ENCODE measurements at places on chromosomes 16 and 17.
A peak's percentile ranks its signal among the peaks of the same experiment; 100 is the strongest.

- no peaks in the 10 kb centered on the region for H3K36me3 ChIP-seq
- no peak overlapping the region for H3K27ac ChIP-seq
- no peak for DNase-seq
These were observed 95.4 kb downstream of the CPPED1 start for GRCh38 chr16:12708266-12708665.

DNA sequence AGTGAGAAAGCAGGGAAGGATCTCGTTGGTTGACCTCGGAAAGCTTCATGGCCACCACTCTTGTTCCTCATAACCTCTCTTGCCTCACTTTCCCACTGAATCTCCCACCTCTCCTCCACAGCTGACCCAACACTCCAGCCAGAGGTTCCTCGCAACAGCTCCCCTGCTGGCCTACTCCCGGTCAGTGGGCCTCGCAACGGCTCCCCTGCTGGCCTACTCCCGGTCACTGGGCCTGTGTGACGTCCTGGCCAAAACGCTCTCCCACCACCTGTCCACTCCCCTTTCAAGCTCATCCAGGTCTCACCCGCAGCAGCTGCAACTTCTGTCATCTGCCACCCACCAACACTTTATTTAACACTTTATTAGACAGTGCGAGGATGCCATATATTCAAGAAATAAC, 149.1 kb downstream of the VPS53 start:
- no peaks in the 10 kb centered on the region for H3K36me3 ChIP-seq
- no peak overlapping the region for H3K4me3 ChIP-seq
- no peak for DNase-seq
- H3K27me3 ChIP-seq = no peaks in the 10 kb centered on the region
- H3K27ac ChIP-seq = no peak overlapping the region

DNA sequence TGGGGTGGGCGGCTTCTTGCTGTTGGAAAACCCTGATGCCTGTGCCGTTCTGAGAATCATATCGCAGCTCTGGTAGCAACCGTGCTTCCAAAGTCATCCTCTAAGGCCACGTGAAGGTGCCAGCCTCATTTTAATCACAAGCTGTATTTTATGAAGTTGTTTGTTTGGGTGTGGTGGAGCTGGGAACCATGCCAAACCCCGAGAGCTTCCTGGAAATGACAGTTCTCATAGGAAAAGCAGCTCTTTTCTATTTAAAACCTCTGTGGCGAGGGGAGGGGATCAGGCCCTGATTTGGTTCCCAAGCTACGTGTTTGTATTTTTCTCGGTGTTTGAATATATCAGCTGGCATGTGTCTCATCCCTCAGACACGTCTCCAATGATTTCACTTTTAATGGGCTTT, 21.7 kb downstream of the KNOP1 start:
- DNase-seq = peak; percentile 69
- H3K27ac ChIP-seq = no peak overlapping the region
- H3K36me3 ChIP-seq = no peaks in the 10 kb centered on the region

GRCh38 chr17:67283731-67284516, 38.9 kb upstream of the HELZ start:
- H3K36me3 ChIP-seq = no peaks in the 10 kb centered on the region
- H3K4me1 ChIP-seq = no peaks in the 10 kb centered on the region
- H3K27me3 ChIP-seq = no peaks in the 10 kb centered on the region
- H3K27ac ChIP-seq = no peak overlapping the region

GRCh38 chr17:72359811-72360210, 239.0 kb downstream of the SOX9 start:
- H3K4me1 ChIP-seq = peaks cover 7% of the 10 kb centered on the region
- DNase-seq = no peak
- no peaks in the 10 kb centered on the region for H3K36me3 ChIP-seq

GRCh38 chr17:10731408-10731879, 1.6 kb upstream of the TMEM220 start:
- no peak for DNase-seq
- no peaks in the 10 kb centered on the region for H3K27me3 ChIP-seq
- no peak overlapping the region for H3K4me3 ChIP-seq
- H3K36me3 ChIP-seq = no peaks in the 10 kb centered on the region
- H3K27ac ChIP-seq = no peak overlapping the region
